NCI-H460 (cell line): ENCODE measurements at places on chromosomes 7 and 10. TPM values are rescaled to one million over a fixed set of nuclear protein-coding genes. Genes with fewer than 3 reads are reported as not detected.

Gene RAMP3
- total RNA-seq = not detected in 2 replicates

Gene FKBP6
- total RNA-seq = 0.17 TPM in 1 of 2 replicates, not detected in the other

DNA sequence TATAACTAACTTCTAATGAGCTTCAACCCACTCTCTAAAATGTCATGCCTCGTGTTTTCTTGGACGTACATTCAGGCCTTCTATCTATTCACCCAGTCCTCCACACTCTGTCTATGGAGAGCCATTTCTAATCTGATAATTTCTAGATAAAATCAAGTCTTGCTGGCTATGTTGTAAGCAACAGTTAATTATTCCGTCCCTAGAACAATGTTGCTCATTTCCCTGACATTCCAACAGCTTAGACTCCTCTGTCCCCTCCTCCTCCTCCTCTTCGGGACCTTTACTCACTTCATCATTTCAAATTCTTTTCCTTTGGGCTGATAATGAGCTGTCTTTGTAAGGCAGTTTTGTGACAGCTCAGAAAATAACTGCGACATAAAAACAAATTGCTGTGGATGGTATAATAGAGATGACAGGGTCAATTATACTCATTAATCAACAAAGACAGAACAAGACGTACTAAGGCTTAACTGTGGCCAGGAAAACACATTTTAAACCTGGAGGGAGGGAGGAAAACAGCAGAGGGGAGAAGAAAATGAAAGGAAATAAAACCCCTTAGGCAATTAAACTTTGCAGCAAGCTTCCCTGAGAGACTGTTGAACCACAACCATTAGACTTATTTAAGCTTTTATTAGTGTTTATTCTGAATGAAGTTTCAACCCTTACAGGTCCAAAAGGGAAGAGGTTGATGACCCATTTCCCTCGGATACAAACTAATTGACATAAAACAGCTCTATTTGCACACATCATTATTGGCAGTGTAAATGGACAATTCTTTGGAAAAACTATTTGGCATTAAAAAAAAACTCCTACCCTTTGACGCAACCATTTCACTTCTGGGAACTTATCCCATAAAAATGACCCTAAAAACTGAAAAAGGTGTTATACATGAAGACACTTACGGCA, 179.1 kb downstream of the SFMBT2 start:
- DNase-seq = no peak

Gene GHRHR
- not detected in 2 replicates for total RNA-seq

DNA sequence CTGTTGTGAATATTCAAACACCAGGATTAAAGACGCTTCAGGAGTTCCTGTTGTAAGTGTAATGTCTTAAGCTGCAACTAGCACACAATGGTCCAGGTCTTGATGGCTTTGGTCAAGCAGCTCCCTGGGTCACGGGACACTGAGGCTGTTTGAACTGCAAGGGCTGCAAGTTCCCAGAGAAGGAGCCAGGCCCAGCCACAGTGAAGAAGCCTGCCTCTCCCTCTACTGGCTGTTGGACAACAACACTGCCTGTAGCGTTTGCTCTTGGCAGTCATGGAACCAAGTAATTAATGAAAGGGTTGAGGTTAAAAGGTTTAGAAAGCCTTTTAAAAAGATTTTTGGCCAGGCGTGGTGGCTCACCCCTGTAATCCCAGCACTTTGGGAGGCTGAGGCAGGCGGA, 31.9 kb upstream of the GUSB start:
- peak; percentile 31 for DNase-seq

DNA sequence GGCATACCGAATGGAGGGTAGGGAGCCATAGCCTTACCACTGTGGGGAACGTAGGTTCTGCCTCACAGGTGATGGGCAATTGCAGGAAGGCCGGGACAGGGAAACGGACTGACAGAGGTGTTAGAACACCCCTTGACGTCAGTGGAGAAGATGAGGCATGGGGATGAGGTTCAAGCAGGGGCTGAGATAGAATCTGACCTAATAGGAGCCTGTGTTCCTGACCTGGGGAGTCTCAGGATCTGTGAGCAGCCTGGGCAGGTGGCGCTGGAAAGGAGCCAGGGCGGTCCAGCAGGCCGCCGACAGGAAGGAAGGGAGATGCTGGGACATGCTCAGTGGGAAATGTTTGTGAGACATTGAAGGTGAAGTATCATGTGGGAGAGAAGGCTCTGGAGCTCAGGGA, 109.4 kb downstream of the WDFY4 start:
- no peak for DNase-seq

Gene ITIH2
- total RNA-seq = not detected in 2 replicates

GRCh38 chr7:147829016-147829415, 761.5 kb upstream of the C7orf33 start:
- no peak for DNase-seq
